ENCODE measurements at places on chromosomes 7 and 10.

GRCh38 chr7:32045228-32045627 lies 25.0 kb downstream of the PDE1C start:
- no peak for DNase-seq

- DNase-seq: no peak
Measured at GRCh38 chr10:70232859-70233108, 445 bp downstream of the PPA1 start.

DNA sequence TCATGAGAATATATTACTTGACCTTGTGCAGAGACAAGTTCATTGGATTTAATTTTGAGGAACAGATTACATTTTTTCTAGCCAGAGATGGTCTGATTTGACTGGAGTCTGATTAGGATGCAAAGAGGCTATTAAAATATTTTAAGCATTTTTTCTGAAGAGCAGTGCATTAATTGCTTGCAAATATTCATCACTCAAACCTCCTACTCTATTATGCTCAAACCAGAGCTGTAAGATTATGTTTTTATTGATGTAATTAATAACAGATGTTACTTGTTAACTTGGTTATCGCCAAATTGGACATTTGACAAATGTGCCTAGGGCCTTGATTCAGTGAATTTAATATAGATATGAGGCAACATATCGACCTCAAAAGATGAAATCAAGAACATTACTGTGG lies 160.9 kb upstream of the SLC13A1 start:
- no peak for DNase-seq

- no peak for DNase-seq
Measured at GRCh38 chr10:83229991-83230390, 909.3 kb upstream of the GHITM start.

- DNase-seq: peak; percentile 46
Measured at GRCh38 chr10:118800920-118801319, 46.1 kb upstream of the CACUL1 start.

- no peak for DNase-seq
Measured at GRCh38 chr10:99524736-99525380, 7.9 kb upstream of the NKX2-3 start.

DNA sequence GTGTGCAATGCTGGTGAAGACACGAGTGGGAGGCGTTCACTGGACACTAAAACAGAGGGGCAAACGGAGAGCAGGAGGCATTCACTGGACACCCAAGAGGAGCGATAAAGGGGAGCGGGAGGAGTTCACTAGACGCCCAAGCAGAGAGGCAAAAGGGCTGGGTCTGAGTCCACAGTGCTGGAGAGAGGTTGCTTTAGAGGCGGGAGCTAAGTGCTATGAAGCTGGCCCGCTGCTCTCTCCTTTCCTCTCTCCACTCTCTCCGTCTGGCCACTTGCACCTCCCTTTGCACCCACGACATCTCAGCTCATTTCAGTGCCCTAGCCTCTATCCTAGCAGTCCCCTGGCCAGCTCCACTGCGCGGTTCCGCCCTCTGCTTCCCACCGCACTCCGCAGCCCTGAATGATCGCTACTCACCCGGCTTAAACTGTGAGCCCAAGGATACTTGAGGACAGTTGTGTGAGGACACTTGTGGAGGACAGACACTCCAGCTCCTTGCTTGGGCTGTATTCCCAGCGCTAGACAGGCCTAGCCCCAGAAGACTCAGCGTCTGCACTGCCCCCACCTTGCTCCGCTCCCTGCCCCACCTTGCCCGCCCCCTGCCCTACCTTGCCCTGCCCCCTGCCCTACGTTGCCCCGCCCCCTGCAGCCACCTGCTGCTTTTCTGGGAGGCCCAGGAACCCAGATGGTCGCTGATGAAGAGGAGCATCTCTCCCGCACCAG lies 78.8 kb upstream of the CPXM2 start:
- no peak for DNase-seq

GRCh38 chr10:62899311-62899710 lies 83.1 kb upstream of the EGR2 start:
- DNase-seq: no peak

DNA sequence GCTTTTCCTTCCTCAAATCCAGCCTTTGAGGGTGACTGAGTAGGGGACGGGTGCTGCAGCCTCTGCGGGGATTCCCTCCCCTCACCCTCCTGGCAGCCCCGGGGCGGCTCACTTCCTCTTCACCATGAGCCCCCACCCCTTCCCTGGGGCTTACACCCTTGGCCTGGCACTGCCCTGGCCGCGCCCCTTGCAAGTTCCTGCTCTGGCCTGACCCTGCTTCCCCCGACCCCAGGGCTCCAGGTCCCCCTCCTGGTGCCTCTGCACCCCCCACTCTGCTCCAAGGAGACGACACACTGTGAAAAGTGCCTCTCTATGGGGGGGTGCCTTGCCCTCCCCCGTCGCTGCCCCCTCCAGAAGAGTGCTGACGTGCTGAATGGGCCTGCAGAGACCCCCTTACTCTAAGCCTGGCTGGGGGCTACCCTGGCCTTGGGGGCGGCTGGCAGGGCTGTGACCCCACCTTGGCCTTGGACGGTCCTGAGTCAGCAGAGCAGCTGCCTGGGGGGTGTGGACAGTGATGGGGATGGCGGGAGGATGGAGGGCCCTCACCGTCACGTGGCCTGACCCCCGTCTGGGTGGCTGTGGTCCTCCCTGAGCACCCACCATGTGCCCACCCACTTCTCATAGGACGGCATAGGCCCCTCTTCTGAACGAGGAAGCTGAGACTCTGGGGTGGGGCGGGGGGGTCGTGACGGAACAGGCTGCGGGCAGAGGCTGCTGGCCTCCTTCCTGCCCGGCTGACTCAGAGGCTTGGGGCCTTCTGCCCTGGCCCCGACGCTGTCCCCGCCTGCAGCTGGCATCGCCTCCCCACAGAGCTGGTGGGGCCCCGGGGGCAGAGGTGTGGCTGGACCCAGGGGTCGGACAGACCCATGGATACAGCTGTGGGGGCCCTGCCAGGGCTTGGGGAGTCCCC lies 9.8 kb downstream of the LFNG start:
- DNase-seq: peak; percentile 87

- peak; percentile 28 for DNase-seq
Measured at GRCh38 chr10:23412223-23412622, 26.7 kb upstream of the OTUD1 start.

- no peak for DNase-seq
Measured at GRCh38 chr10:86087716-86088115, 278.9 kb downstream of the GRID1 start.

- no peak for DNase-seq
Measured at GRCh38 chr7:1843921-1844335, 173.9 kb downstream of the ELFN1 start.

DNA sequence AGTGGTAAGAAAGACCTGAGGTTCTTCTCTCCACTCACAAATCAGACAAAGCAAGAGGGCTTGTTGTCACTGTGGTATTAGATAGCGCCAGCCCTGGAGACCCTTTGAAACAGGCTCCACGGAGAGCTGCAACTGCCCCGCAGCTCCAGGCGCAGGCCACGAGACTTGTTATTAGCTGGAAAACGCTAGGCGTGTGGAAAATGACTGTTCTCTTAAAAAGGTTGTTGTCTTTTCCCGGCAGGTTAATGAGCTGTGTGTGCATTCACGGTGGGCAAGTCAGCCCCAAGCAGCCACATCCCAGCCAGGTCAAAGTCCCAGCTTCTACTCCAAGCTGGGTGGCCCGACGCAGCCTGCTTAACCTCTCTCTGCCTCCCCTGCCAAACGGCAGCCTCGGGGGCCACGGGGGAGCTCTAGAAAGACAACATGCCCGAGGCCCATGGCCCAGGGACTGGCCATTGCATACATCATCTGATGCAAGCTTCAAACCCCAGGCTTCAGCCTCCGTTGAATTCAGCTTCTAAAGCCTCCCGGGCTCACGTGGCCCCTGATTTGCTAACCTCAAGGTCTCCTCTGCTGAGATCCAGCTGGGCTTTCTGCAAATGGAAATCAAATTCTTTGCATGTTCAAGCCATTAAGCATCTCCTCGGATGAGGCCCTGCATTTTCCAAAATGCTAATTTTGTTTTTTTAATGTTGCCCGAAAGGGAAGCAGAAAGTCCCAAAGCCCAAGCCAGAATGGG lies 61.3 kb upstream of the DNAAF5 start:
- DNase-seq: no peak

DNA sequence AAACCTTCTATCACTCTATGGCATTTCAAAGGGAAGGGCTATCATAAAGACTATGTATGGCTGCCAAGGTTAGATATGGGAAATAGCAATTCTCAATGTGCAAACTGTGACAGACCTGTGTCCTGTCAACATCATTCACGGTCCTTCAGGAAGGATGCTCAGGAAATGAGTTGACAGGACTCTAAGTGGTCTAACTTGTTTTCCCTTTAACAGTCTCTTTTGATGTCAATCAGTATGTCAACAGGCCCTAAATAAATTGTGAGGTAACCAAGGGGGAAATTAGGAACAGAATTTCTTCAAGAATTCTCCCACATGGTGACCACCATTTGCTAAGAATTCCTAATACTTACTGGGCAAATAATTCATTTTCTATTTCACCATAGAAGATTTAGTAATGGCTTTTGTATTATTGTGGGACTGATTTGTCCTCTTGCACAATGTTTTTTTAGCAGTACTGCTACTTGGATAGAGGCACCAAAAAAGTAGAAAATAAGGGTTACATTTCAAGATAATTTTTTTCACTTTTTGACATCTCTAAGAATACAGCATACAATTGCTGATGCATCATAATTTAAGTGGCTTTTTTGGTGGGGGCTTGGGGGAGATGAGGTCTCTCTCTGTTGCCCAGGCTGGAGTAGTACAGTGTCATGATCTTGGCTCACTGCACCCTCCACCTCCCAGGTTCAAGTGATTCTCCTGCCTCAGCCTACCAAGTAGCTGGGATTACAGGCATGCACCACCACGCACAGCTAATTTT lies 275.8 kb downstream of the CACNA2D1 start:
- no peak for DNase-seq

- no peak for DNase-seq
Measured at GRCh38 chr7:157418204-157419034, 81.6 kb downstream of the DNAJB6 start.

GRCh38 chr10:49539320-49539885 lies 482 bp upstream of the ERCC6 start:
- DNase-seq: peak; percentile 36

DNA sequence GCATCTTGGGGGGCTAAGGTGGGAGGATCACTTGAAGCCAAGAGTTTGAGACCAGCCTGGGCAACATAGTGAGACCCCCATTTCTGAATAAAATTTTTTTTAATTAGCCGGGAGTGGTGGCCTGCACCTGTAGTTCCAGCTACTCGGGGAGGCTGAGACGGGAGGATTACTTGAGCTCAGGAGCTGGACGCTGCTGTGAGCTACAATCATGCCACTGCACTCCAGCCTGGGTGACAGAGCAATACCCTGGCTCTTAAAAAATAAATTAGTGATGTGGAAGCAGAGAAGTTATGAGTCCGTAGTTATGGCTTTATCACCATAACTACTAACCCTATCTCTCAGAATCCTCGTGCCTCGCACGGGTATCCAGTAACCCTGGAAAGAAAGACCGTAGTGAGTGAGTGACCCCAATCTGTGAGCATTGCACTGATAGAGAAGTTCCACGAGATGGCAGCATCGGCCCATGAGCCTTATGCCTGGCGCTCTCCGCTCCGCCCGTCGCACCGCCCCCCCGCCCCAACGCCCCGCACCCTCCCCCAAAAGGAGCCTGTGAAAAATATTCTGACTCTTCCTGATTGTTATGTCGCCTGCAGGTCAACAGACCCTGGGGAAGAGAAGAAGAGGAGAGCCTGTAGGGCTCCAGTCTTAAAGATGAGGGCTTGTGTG lies 4.9 kb upstream of the SLC29A3 start:
- peak; percentile 62 for DNase-seq

DNA sequence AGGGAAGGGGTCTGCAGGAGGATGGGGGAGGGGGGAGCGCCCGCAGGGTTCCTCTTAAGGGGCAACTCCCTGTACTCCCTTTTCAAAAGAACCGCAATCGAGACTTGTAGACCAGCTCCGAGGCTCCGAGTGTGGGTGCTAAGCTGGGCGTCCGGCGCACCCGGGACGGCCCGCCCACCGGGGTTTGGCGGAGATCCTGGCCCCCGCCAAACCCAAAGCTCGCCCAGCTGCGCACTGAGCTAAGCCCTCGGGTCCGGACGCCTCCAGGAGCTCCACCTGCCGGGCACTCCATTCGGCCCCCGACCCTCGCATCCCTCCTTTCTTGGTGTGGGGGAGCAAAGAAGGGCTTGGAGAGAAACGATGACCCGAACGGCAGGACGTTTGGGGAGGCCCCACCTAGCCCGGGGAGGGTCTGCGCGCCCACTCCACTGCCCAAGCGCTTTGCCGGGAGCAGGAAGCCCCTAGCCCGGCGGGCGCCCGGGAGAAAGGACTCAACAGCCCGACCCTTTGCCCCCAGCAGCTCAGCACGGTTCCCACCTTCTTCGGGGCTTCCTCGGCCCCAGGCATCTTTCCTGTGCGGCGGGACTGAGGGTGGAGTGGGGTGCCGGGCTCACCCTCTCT lies 651 bp downstream of the AFAP1L2 start:
- DNase-seq: no peak

- DNase-seq: peak; percentile 37
Measured at GRCh38 chr10:1043532-1043995, 5.4 kb downstream of the IDI1 start.

GRCh38 chr7:22639396-22639795 lies 87.6 kb upstream of the IL6 start:
- no peak for DNase-seq

DNA sequence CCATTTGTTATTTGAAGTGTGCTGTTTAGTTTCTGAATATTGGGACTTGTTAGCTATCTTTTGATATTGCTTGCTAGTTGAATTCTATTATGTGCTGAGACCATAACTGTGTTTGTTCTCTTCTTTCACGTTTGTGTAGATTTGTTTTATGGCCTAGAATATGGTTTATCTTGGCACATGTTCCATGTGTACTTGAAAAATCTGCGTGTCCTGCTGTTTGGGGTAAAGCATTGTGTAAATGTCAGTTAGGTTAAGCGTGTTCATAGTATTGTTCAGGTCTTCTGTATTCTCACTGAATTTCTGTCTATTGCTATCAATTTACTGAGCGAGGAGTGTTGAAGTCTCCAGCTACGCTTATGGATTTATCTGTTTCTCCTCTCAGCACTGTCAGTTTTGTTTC lies 19.4 kb downstream of the MMP21 start:
- no peak for DNase-seq

GRCh38 chr10:8416192-8416701 lies 361.8 kb downstream of the GATA3 start:
- DNase-seq: no peak

- no peak for DNase-seq
Measured at GRCh38 chr7:93043385-93043985, 74.3 kb downstream of the SAMD9 start.

GRCh38 chr10:116671274-116671926 lies 50.6 kb downstream of the PNLIPRP2 start:
- no peak for DNase-seq

- DNase-seq: peak; percentile 69
Measured at GRCh38 chr10:79400146-79401004, 45.0 kb downstream of the ZCCHC24 start.

DNA sequence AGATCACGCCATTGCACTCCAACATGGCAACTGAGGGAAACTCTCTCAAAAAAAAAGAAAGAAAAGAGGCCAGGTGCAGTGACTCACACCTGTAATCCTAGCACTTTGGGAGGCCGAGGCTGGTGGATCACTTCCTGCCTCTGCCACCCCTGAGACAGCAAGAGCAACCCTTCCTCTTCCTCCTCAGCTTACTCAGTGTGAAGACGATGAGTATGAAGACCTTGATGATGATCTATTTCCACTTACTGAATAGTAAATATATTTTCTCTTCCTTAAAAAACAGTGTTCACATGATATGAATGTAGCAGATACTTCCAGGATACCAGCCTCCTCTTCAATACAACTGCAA lies 2.1 kb upstream of the ZKSCAN1 start:
- peak; percentile 81 for DNase-seq
